GM12878 (cell line): ENCODE measurements at places on chromosomes 6 and 20.

DNA sequence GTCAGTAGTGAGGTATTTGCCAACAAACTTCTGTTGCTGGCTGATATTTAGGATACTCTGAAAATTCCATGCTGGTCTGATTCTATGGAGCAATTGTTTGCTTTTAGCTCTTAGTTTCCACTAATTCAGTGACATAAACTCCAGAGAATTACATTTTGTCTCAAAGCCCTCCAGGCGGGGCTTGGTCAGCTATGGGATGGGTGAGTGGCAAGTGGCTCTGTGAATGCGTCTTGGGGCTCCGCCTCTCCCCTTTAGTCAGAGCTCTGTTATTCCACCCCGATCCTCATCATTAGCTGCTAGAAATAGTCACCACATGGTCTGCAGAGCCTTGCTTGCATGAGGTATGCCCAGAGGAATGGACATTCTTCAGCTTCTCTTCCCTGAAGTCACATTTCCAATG, 540.6 kb downstream of the QKI start:
- no peaks in the 10 kb centered on the region for H3K4me1 ChIP-seq
- no peaks in the 10 kb centered on the region for H3K27me3 ChIP-seq
- no peak overlapping the region for H3K4me3 ChIP-seq
- DNase-seq = no peak

DNA sequence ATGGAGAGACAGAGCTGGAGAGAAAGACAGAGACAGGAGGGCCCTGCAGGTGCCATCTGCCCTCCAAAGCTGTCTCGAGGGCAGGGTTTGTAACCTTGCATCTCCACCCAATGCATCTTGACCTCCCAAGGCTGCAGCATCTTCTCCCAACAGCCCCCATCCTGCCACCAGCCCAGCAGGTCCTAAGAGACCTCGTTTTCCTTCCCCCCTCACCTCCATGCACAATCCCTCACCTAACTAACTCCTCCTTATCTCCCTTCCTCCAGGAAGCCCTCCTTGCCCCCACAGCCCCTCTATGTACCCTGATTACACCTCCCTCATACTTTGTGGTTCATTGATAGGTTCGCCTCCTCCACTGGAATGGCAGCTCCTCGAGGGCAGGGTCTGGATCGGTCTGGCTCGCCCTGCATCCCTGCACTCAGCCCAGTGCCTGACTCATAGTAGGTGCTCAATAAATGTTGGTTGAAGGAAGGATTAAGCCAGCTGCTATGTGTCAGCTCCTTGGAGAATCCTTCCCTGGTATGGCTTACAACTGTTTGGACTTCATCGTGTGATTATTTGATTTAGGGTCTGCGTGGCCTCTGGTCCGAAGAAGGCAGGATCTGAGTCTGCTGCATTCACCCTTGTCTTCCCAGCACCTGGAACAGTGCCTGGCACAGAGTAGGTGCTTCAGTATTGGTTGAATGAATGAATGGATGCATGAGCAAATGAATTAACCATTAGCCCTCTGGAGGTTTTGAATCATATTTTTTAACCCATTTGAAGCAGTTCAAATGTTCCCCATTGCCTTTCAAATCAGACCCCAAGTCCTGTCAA, 105.6 kb upstream of the PTPN1 start:
- H3K27me3 ChIP-seq = no peaks in the 10 kb centered on the region; the same call in 1 of the 2 replicates
- H3K36me3 ChIP-seq = no peaks in the 10 kb centered on the region
- no peaks in the 10 kb centered on the region for H3K4me1 ChIP-seq
- DNase-seq = no peak

GRCh38 chr6:131083687-131084086, 20.6 kb upstream of the EPB41L2 start:
- H3K27me3 ChIP-seq = no peaks in the 10 kb centered on the region
- H3K36me3 ChIP-seq = no peaks in the 10 kb centered on the region
- no peak for DNase-seq
- no peak overlapping the region for H3K27ac ChIP-seq
- no peak overlapping the region for H3K4me3 ChIP-seq
- no peaks in the 10 kb centered on the region for H3K4me1 ChIP-seq

DNA sequence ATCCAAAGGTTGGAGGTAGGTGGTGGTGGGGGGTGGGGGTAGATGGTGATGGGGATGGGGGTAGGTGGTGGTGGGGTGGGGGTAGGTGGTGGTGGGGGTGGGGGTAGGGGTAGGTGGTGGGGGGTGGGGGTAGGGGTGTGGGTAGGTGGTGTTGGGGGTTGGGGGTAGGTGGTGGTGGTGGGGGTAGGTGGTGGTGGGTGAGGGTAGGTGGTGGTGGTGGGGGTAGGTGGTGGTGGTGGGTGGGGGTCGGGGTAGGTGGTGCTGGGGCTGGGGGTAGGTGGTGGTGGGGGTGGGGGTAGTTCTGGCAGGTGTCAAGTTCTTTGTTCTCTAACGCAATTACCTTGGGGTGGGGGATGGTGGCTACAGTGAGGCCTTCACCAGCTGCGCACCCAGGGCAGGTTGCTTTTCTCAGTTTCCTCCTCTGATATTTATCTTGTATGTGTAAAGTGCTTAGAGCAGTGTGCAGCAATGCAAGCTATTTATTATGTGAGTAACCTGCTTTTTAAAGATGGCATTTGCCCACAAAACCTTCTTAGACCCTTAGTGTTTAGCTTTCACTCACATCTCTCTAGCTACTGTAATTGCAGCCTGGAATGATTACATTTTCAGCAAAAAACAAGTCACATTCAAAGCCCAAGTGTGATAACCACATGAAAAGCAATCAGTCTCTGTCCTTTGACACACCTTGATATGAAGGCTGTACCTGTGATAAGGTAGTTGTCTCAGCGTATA, 8.2 kb upstream of the CCDC167 start:
- H3K27ac ChIP-seq = no peak overlapping the region
- no peaks in the 10 kb centered on the region for H3K27me3 ChIP-seq
- H3K4me3 ChIP-seq = no peak overlapping the region
- H3K4me1 ChIP-seq = peaks cover 23% of the 10 kb centered on the region

- H3K27me3 ChIP-seq = no peaks in the 10 kb centered on the region
- H3K4me3 ChIP-seq = no peak overlapping the region
- no peaks in the 10 kb centered on the region for H3K36me3 ChIP-seq
- no peak for DNase-seq
These were observed 117.9 kb upstream of the ZNF217 start for GRCh38 chr20:53711333-53712211.

DNA sequence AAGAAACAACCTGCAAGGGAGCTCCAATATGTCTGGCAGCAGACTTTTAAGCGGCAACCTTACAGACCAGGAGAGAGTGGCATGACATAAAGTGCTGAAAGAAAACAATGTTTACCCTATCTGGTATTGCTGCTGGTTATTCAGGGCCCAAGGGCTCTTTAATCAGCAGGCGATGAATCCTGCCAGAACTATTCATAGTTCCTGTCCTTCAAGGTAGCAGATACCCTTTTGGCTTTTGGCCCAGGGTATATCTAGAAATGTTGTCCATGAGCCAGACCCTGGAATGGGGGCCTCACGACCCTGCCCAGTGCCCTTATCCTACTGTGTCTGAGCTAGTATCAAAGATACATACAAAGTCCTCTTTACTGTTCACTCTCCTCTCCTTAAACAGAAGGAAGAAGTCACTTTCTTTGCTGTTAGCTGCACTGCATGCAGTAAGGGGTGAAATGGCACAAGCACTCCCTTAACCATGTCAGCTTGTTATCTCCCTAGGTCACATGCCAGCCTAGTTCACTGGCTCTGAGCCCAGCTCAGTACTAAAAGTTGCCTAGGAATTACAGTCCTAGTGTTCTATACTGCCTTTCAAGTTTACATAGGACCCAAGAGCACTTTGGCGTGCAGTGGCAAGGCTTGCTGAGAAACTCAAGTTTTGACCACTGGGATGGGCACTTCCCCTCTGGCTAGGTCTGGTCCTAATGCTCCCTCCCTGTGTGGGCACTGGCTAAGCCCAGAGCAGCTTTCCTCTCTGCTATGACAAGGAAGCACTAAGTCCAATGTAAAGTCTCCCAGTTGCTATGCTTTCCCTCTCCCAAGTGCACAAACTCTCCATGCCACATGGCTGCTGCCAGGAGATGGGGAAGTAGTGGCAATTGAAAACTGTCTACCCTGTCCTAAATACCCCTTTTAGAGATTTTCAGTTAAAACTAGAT, 122.0 kb downstream of the HTR1B start:
- no peak overlapping the region for H3K4me3 ChIP-seq
- H3K4me1 ChIP-seq = no peaks in the 10 kb centered on the region
- DNase-seq = no peak
- no peaks in the 10 kb centered on the region for H3K27me3 ChIP-seq

DNA sequence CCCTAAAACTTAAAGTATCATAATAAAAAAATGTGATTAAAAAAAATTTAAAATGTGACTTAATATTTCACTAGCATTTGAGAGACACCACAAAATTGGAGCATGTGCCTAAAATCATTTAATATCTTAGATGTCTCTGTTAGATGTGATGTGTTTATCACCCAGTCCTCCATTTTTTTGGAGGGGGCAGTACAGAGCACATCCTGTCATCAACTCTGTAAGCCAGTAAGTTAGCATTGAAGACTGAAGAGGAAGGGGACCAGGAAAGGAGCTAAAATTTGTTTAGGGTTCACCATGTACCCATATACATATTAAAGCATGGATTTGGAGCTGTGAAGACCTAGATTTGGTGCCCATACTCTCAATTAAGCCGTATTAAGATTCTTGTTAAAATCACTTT, 30.7 kb upstream of the ADIG start:
- H3K27ac ChIP-seq = no peak overlapping the region
- no peak overlapping the region for H3K4me3 ChIP-seq
- peaks cover 47% of the 10 kb centered on the region for H3K36me3 ChIP-seq
- no peak for DNase-seq
